ENCODE measurements at places on chromosomes 1 and 21. TPM values are rescaled to one million over a fixed set of nuclear protein-coding genes. Genes with fewer than 3 reads are reported as not detected.

DNA sequence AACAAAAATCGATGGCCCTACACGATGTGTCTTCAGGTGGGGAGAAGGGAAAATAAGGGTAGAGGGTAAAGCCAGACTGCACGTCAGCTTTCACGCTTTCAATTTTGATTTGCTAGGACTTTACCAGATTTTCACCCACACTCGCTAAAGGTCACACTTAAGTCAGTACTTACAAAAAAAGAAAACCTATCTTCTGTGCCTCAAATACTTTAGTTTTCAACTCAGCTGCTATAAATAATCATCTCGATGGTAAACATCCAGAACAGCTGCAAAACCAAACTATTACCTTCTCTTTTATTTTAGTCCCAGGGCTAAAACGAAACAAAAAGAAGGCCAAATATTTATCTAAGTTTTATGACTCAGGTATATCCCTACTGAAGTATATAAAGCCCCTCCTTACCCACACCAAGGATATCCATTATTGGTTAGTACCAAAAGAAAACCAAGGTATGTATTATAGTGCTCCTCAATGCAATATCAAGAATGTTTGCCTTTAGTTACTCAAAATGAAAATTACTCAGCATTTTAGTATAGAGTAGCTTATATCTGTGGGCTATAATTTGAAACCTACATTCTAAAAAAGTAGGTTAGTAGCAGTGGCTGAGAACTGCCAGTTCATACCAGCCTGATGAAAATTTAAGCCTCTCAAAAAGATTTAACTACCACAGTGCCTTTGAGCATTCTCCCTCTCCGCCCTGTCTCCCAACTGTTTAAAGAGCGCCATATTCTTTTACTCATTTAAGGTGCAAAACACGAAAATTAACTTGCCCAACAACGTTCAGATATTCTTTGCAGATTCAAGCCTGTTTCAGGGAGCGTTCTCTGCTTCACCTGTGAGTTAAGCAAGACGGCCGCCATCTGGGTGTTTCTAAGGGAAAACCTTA lies 1.5 kb downstream of the CSDE1 start:
- DNase-seq = no peak

- DNase-seq = no peak
Measured at GRCh38 chr21:44255511-44255981, 6.2 kb downstream of the DNMT3L start.

Gene SEMA6C
- 9.9 TPM for total RNA-seq

- no peak for DNase-seq
Measured at GRCh38 chr1:191595170-191595569, 563.1 kb upstream of the RGS18 start.

DNA sequence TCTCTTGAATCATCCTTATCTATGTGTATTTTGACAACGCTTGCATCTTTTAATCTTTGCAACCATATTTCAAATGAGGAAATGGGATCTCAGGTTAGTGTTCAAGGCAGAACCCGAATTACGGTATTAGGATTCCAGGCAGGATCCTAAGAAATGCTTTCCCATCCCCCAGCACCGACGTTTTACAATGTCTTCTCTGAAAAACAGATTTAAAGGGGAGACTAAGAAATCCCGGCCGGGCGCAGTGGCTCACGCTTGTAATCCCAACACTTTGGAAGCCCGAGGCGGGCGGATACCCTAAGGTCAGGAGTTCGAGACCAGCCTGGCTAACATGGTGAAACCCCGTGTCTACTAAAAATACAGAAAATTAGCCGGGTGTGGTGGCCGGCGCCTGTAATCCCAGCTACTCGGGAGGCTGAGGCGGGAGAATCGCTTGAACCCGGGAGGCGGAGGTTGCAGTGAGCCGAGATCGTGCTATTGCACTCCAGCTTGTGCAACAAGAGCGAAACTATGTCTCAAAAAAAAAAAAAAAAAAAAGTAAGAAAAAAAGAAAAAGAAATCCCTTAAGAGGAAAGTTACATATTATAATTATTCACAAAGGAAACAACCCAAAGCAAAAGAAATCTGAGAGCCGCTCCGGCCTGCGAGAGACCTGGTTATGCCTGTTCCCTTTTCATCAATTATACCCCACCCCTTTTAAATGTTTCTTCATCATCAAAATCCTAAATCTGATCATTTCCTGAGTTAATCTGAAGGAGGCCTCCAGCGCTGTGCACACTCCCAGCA lies 801 bp upstream of the GORAB start:
- DNase-seq = no peak

GRCh38 chr1:51230501-51231078 lies 5.5 kb upstream of the RNF11 start:
- no peak for DNase-seq

- DNase-seq = no peak
Measured at GRCh38 chr1:165678509-165678908, 19.9 kb downstream of the ALDH9A1 start.

Gene VSIG8
- 0.07 TPM for total RNA-seq

GRCh38 chr1:201358596-201358995 lies 18.9 kb downstream of the TNNT2 start:
- DNase-seq = no peak

DNA sequence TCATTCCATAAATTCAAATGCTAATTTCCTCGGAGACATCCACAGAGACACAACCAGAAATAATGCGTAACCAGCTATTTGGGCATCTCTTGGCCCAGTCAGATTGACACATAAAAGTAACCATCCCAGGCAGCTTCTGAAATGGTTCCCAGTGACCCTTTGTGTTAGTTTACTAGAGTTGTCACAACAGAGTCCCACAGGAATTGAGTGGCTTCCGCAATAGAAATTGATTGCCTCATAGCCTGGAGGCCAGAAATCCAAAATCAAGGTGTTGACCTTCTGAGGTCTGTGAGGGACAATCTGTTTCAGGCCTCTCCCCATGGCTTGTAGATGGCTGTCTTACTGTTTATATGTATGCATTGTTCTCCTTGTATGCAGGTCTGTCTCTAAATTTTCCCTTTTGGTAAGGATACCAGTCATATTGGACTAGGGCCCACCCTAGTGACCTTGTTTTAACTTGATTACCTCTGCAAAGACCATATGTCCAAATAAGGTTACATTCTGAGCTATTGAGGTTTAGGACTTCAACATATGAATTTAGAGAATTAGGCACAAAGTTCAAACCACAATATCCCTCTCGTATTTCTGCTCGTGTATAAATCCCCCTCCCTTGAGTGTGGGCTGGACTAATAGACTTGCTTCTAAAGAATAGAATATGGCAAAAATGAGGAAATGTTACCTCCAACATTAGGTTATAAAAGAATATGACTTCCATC lies 78.2 kb upstream of the FGGY start:
- DNase-seq = no peak
